Muscle of leg (tissue), 16 donors: ENCODE measurements at places on chromosomes 5 and 9. TPM values are rescaled to one million over a fixed set of nuclear protein-coding genes. Genes with fewer than 3 reads are reported as not detected.

The KCNIP1 gene
- total RNA-seq = 3.7 TPM

The PPP3R2 gene
- total RNA-seq = 0.04 TPM

The C5orf52 gene
- not detected for total RNA-seq

The SARDH gene
- 6.3 TPM for total RNA-seq

The DPM2 gene
- 16.7 TPM for total RNA-seq

The KIF20A gene
- 17.8 TPM for total RNA-seq

The FAM169A gene
- total RNA-seq = 0.62 TPM

The P4HA2 gene
- 56.1 TPM for total RNA-seq

The ZNG1C gene
- total RNA-seq = 21.8 TPM

The CA9 gene
- total RNA-seq = 0.49 TPM

The TRPM3 gene
- 0.49 TPM for total RNA-seq

The SPAAR gene
- 0.89 TPM for total RNA-seq

The LMX1B gene
- total RNA-seq = 1.0 TPM
